Lower lobe of right lung (tissue), 2 donors: ENCODE measurements at places on chromosomes 5 and 9.
A peak's percentile ranks its signal among the peaks of the same experiment; 100 is the strongest.

DNA sequence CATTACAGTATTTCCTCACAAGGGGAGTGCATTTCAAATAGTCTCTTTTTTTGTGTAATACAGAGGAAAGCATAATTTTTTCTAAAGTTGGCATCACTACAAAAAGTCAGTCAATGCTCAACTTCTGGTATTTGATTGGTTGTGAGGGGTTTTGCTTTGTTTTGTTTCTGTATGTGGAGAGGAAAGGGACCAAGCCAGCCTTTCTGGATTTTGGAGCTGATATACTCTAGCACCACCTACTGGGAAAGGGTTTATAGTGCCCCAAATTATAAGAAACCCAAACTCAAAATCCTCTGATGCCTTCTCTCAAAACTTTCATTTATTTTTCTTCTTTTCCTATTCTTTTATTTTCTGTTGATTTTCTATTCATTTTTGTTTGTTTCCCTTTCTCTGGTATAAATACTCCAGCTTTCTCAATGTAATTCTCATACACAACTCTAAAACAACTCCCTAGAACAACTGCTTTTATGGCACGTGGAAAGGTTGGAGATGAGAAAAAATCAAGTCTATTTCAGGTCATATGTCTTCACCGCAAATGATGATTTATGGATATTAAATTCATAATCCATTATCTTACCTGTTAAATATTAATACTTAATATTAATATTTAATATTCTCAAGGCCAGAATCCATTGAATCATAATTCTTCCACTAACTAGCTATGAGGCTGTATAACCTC is 69.5 kb upstream of the ANXA1 start:
- no peak for DNase-seq

DNA sequence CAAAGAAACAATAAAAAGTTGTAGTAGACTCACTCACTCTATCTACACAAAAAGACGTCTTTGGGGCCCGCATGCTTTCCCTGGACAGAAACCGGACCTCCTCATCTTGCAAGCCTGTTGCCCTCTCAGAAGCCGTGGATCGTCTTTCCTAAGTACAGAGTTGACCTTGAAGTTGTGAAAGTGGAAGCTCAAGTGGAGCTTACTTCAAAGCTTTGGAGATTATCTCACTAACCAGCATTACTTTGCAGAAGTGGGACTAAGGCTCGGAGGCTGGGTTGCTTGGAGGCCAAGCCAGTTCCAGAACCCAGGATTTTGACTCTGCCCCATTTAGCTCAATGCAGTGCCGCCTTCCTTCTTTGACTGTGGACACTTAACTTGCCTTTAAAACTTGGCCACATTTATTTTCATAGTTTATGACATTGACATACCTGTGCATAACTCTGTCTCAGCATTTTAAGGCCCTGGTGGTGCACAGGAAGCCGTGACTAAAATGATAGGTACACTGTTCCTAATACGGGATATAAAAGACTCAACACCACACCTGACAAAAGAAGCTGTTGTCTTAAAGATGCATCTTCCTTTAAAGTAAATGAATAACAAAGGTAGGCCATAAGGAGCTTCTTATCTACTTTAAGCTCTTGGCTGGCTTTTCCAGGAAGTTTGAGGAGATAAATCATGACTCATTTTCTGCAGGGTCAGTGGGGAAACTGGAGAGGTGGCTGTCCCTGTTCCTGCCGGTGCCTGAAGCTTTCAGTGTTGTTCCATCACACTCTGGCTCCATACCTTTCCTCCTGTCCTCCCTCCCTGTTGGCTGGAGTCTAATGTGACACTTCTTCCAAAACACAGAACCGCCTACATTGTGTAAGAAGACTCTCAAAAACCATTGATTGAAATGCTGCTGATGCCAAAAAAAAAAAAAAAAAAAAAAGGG is 10.7 kb downstream of the SLC25A25 start:
- no peak for DNase-seq

GRCh38 chr9:37184905-37185867 is 64.8 kb downstream of the ZCCHC7 start:
- no peak for DNase-seq

DNA sequence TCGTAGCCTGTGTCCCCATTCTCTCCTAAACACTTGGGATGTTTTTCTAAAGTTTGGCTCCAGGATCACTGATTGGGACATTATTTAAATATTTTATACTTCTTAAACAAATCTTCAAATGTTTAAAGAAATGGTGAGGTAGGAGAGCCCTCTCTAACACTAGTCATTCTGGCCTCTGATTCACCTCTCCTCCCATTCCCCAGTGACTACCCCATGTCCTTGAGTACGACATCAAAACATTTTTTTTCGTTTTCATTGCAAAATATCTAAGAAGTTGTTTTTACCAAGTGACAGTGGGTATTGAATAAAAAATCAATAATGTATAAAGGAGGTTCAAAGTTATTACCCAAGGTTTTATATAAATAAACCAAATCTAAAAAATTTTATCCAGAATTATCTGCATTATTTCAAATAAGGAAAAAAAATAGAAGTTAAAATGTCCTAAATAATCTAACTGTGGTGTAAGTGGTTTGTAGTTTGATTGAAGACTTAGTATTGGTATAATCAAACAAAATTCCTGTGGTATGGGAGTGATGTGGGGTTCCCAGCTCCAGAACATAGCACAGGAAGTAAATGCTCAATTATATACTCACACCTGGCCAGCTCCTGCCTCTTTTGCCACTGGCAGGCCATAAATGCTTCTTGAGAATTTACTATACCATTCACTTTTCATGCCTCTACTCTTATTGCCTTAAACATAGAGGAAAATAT is 51.1 kb downstream of the MAST4 start:
- no peak for DNase-seq

DNA sequence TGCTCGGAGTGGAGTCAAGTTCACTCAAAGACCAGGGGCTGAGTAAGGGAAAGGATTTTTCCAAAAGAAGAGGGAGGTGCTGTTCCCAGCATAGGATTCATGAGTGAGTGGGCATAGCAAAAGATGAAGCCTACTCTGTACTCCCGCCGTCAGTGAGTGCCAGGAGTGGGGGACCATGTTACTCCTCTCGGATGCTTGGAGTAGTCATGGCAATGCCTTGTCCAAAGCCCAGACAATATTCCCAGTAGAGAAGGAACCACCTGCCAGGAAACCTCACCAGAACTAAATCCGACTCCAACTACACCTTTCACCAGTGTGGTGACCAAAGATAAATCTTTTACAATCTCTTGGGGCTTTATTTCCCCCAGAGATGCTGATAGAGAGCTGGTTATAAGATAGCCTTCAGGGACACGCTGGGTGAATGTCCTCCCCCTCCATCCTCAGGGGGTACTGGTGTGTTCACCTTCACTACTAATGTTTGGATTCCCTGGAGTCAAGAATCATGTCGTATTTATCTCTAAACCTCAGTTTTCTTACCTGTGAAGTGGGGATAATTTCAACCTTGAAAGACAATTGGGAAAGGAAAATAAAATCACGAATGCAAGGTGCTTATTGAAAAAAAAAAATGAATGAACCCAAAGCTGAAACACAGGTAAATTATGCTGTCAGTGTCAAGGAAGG is 165.2 kb downstream of the NSG2 start:
- no peak for DNase-seq

DNA sequence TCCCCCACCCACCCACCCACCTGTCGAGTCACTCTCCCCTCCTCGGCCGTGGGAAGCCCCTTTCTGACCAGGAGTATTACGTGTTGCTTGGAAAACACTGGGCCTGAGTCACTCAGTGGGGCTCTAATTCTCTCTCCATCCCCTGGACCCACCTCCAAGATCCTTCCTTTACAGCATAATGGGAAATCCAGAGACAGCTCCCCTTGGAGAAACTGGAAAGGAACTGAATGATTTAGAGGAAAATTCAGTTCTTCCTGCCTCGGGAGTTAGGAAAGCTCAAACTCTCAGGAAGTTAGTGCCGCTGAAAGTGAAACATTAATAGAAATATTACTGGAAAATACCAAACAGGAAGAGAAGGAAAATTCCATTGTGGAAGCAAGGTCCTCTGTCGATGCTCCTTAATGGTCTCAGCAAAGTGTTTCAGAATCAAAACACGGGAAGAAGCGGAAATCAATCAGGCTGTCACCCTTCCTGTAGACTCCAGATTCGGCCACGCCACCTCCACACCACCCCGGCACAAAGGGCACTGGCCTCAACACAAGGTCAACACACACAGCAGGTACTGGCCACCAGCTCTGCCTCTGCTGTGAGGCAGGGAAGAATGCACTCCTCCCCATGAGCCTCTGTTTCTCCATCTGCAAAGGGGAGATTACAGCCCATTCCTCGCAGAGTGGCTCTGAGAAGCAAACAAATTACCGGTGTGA is 9.6 kb downstream of the SHB start:
- no peak for DNase-seq

DNA sequence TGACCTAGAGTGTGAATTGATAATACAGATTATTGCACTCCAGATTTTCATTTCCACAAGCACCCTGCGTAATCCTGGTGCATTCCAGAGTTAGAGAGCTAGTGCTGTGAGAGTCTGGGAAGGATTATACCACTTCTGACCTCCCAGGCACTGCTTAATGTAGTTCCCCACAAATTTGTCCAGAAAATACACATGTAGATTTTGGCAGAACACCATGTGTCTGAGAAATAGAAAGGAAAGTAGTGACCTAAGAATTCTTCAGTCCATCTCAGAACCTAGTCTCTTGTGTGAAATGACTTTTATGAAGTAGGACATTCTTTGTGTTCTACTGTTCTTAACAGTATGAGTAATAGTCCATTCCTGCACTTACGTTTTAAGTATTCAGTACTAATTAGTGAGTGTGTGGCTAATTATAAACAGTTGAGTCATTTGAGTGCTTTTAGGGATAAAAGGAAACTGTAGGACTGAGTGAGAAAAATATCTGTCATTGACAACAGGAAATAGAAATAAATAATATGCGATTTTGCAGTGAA is 27.8 kb upstream of the PTPDC1 start:
- no peak for DNase-seq

GRCh38 chr9:94700445-94700844 is 26.1 kb upstream of the AOPEP start:
- no peak for DNase-seq

DNA sequence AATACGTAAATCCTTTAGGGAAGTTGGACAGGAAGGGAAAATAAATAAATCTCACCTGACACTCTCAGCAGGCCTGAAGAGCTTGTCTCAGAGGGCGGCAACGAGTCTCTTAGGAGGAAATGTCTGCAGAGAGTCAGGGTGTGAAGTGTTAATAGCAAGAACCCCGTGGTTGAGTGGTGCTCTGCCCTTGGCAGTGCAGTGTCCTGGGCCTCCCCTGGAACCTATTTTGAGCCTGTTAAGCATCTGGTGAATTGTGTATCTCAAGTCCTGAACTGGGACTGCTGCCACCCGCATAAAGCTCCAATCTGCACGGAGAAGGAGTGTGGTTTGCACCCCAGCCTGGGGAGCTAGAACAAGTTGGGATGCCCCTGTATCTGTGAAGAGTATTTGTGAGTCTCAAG is 211.8 kb downstream of the GOLPH3 start:
- DNase-seq: peak; percentile 74

GRCh38 chr9:29078063-29078666 is 1504.9 kb upstream of the C9orf72 start:
- no peak for DNase-seq

- no peak for DNase-seq
Observed at GRCh38 chr5:146565764-146566367, 49.9 kb upstream of the GPR151 start.

DNA sequence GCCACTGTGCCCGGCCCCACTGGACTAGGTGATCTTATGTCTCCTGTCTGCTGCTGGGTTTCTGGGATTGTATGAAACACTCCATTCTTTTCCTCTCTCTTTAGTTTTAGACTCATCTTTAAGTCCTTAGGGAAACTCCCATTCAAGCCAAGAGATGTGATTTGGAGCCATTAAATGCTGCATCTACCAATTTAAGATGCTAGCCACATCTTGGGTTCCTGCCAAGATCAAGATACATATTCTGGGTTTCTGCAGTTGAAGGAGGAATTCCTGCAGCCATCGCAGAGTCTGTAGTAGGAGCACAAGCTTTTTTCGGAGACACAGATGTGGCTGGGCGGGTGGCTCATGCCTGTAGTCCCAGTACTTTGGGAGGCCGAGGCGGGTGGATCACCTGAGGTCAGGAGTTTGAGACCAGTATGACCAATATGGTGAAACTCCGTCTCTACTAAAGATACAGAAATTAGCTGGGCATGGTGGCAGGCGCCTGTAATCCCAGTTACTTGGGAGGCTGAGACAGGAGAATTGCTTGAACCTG is 23.2 kb downstream of the STXBP1 start:
- no peak for DNase-seq

DNA sequence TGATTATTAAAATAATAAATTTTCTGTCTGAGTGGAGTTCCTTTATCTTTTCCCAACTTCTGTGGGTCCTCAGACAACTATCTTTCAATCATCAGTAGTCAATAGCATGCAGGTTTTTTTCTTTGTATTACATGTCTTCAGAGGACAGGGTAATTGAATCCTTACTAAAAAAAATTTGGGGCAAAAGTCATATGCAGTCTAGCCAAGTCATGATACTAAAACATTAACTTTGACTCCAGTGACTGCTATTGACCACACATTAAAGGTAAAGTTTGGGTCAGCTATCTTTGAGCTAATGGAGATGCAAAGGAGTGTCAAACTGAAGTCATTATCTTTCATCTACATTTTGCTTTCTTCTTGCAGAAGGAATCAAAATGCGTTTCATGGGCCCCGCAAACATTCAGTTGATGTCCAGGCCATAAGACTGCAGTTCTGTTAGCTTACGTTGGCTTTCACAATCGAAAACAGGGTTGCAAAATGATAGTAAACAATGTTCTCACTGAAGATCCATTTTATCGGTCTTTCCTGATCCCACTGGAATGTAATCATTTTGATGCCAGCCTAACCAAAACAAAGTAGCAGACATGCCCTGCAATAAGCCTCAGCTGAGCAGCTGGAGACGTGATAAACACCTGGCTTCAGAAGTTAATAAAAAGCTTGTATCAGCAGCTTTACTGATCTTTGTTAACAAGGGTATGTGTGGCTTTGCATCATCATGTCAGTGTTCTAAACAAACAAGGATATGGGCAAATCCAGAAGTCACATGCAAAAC is 186.1 kb upstream of the PRLR start:
- DNase-seq: no peak

DNA sequence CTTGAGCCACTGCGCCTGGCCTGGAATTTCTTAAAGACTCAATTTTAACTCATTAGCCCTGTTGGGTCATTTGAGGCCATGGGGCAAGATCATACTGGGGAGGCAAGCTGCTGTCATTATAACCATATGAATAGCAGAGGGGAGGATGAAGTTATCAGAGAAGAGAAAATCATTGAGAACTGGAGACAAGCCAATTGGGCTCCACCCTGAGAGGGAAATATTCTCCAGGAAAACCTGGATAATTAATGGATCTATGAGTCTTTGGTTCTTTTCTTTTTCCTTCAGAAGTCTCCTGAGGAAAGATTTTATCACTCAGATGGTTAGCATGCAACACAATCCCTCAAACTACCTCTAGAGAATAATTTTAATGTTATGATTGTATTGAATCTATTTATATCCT is 569.6 kb upstream of the TUSC1 start:
- DNase-seq: no peak

- no peak for DNase-seq
Observed at GRCh38 chr9:125847735-125848134, 100.6 kb downstream of the PBX3 start.
